ENCODE measurements at places on chromosomes 5 and 9.

GRCh38 chr9:76619640-76620039 is 144.6 kb upstream of the PCA3 start:
- no peak for DNase-seq

DNA sequence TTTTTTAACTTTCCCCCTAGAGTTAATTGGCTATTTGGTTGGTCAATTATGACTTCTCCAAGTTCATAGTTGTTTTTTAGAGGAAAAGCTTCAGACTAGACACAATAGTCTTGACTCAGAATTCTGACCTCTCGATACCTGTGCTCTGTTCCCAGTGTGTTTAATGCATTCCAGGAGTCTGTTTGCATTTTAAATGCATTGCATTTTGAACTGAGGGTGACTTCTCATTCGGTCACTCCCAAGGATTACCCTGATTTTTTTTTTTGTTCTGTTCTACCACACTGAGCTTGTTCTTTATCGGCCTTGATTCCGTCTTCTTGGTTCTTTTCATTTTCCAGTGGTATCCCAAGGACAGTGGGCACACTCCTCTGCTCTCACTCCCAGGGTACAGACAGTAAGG is 16.3 kb downstream of the ARHGEF28 start:
- no peak for DNase-seq

DNA sequence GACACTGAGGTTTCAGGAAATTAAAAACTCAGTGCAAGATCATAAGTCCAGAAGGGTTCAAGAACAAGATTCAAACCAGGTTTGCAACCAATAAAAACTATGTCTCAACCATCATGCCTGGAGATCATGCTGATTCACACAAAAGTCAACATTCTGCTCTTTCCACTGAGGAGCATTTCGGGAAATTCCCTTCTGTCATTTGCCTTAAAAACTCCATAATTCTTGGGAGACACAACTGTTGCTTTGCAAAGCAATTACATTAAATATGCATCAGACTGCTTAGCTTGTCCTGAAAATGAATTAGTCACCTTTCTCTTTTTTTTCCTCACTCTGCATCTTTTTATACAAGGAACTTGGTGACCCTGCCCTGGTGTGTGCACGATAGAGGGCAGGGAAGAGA is 275.9 kb upstream of the ZNF462 start:
- no peak for DNase-seq

GRCh38 chr5:78813906-78814530 is 165.4 kb upstream of the LHFPL2 start:
- DNase-seq, result no peak

- DNase-seq, result no peak
Observed at GRCh38 chr5:177367981-177368868, 10.5 kb downstream of the RGS14 start.

GRCh38 chr5:171926311-171926710 is 80.1 kb downstream of the FBXW11 start:
- DNase-seq, result no peak

- DNase-seq, result no peak
Observed at GRCh38 chr9:7316166-7316795, 483.3 kb downstream of the DMAC1 start.

- DNase-seq, result no peak
Observed at GRCh38 chr9:95137587-95138145, 179.8 kb downstream of the FANCC start.

- DNase-seq, result no peak
Observed at GRCh38 chr5:174479325-174479724, 245.1 kb upstream of the MSX2 start.

DNA sequence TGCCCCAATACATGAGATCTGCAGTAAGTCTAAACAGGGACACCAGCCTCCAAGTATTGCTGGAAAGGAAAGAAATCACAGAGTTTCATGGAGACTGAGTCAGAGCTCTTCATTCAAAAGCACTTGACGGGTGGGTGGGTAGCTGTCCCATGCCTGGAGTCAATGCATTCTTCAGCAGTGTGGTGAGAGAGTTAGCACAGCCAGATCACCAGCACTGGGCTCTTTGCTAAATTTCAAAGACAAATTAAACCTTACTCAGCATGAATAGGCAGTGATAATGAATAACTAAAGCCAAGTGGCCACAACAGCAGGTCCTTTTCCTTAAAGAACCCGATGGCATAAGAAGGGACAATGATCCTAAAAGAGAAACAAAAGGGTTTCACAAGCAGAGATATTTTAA is 192.4 kb downstream of the ACTL7B start:
- DNase-seq, result no peak

GRCh38 chr9:25353783-25354182 is 324.5 kb downstream of the TUSC1 start:
- no peak for DNase-seq

DNA sequence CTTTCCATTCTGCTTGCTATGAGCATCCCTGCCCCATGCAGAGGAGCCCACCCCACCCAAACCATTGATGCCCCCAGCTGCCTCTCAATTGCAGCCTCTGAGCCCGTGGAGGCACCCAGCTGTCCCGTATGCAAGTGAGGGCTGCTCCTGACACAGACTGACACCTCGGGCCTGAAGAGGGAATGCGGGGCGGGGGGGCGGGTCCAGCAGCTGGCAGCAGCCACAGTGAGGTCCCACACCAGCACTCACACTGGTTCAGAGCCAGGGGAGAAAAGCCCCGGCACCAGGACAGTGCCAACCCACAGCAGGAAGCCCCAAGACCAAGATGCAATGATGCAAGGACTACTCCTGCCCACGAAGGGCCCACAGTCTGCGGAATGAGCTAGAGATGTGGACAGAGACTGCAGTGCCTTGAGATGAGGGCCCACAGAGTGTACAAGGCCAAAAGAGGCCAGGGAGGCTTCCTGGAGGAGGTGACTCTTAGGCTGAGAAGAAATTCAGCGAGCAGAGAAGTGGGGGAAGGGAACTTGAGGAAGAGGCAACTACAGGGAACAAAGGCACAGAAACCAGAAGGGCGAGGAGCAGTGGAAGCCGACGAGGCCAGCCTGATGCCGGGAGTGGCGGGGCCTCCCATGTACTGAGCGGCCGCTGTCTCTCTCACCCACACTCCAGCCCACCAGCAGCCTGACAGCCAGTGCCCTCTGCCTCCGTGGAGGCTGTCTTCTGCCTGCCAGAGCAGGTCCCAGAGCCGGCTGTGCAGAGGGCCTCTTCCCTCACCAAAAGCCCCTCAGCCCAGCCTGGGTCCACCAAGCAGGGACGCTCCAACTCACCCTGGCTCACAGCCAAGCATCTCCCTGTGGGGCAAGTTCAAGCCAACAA is 9.2 kb downstream of the EEIG1 start:
- DNase-seq, result no peak

DNA sequence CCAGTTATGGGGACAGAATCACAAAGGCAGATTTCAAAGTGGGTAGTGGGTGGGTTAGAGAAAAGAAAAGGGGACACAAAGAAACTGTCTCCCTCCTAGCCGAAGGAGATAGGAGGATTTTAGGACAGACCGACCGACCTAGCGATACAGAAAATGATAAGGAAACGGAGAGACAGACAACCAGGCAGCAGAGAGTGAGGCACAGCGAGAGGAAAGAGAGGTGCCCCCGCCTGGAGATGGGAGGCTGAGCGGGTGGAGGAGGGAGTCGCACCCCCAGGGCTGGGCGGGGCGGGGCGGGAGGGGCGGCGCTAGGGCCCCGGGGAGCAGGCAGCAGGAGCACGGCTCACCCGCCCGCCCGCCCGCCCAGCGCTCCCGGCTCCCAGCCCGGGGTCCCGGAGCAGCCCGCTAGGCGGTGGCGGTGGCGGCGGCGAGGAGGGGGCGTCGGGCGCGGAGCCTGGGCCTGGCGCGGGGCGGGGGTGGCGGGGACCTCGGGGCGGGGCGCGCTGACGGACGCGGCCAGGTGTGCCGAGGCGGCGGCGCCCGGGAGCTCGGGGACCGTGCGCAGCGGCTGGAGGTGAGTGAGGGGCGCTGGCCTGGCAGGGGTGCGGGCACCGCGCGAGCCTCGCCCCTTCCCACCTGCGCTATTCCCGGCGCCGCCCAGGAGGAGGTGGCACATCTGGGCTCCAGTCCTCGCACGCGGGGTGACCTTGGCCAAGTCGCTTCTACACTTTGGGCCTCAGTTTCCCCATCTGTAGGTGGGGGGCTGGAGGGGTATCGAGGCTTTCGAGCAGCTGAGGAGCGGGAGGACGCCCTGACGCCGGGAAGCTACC is 15.9 kb upstream of the SYNPO start:
- DNase-seq, result peak; percentile 26
